Activated CD4-positive, alpha-beta T cell treated with anti-CD3 and anti-CD28 coated beads, Interleukin-2, amount 10 ng/mL, durations not matched to agents 7 days and 5 days (primary cell): ENCODE measurements at places on chromosomes 4 and X.
A peak's percentile ranks its signal among the peaks of the same experiment; 100 is the strongest.

- no peak for DNase-seq
These were observed 56.6 kb upstream of the RHOH start for GRCh38 chr4:40140196-40140595.

GRCh38 chrX:48476919-48477318 is 920 bp downstream of the FTSJ1 start:
- no peak for DNase-seq

- no peak for DNase-seq
These were observed 101.5 kb downstream of the RCHY1 start for GRCh38 chr4:75412746-75413145.

DNA sequence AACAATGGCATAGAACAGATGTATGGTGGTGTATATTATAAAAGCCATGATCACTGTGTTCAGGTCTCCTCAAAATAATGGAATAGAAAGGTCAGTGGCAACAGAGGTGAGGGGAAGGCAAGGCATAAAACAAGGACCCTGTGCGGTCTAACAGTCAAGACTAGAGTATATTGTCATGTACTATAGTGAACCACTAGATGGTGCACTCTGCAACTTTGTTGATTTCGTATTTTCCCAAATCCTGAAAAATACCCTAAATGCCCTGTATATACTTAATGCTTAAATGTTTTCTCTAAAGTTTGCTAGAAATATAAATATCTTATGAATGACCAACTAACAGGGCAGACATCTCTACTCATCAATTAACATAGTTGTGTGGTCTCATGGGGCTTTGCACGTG is 453.0 kb downstream of the PCDH11X start:
- DNase-seq, result no peak

DNA sequence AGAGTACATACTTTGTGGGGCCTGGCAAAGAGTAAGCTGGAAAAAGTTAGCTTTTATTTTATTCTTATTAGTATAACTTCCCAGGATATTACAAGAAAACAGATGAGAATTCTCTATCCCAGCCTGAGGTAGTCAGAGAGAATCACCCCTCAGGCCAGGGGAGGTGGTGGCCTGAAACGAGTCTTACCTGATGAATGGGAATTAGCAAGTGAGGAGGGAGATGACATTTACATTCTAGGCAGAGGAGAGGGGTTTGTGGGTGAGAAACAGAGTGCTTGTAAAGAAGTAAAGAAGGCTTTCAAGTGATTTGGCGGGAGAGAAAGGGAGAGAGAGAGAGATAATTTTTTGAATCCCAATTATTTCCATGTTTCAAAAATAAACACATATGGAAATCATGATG is 39.3 kb upstream of the PDK3 start:
- no peak for DNase-seq

GRCh38 chr4:87478732-87479250 is 50.4 kb downstream of the SPARCL1 start:
- no peak for DNase-seq

DNA sequence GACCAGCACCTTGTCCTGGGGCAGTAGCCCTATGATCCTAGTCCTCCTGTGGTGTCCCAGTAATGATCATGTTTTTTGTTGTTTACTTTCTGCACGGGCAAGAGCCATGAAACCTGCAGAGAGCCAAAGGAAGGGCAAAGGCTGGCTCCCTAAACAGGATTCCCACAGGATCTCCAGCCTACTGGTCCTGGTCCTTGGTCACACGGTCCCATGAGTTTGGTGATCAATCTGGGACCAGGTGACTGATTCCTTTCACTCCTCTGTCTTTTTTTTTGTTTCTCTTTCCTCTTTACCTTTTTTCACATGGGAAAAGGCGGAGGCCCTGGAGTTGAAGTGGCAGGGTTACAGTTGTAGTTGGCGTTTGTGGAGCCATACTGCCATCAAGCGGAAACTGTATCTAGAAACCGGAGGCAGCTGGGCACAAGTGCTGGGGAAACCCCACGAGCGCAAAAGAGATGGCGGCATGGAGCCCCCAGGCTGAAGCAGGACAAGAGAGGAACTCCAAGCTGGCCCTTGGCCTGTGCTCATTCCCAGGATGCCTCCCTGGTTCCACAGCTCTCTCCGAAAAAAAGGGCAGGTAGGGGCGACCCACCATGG is 34.6 kb downstream of the NBDY start:
- peak; percentile 21 for DNase-seq

DNA sequence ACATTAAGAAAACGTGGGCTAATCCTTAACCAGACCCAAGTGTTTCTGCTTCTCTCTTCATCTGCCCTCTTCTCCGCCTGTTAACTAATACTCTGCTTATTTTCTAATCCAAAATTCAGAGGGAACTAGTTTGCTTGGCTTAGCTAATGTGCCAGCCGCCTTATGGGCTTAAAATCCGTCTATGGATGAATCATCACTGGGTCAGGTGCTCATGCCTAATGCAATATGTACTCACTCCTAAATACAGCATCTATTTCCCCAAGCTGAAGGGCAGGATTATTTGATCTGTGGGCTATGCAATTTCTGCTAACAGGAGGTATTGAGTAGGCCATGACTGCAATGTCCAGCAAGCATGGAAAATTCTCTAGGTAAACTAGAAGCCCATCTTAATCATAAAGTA is 12.4 kb downstream of the DYNLT3 start:
- DNase-seq, result no peak
